ENCODE measurements at places on chromosomes 1 and 21. TPM values are rescaled to one million over a fixed set of nuclear protein-coding genes. Genes with fewer than 3 reads are reported as not detected.
A peak's percentile ranks its signal among the peaks of the same experiment; 100 is the strongest.

DNA sequence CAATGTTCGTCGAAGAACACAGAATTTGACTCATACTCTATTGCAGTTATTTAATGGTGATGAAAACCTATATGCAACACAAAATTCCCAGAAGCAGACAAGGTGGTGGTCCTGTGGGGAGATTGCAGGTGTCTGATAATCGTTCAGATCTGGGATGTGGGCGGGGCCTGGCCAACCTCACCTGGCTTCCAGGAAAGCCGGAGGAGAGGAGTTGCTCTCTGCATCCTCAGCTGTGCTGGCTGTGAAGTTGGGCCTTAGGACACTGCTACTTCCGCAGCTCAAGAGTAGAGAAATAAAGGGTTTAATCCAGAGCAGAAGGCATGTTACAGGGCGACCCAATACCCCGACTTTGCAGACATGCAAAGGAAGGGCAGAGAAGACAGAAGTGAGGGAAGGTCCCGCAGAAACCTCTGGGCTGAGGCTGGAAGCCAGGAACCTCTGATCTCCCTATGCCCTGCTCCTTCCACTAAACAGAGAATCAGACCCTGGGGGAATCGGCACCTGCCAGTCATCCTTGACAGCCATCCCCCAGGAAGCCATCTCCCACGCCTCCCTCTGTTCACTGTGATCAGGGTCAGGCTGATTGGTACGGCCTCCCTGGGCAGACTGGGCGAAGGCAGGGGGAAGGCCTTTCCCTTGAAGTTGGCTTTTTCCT is 590.3 kb downstream of the AJAP1 start:
- DNase-seq, result no peak

DNA sequence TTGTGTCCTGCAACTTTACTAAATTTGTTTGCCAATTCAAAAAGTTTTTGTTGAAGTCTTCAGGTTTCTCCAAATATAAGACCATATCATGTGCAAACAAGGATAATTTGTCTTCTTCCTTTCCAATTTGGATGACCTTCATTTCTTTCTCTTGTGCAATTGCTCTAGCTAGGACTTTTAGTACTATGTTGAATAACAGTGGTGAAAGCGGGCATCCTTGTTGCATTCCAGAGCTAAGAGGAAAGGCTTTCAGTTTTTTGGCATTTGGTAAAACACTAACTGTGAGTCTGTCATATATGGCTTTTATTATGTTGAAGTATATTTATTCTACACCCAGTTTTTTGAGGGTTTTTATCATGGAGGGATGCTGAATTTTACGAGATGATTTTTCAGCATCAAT is 630.0 kb upstream of the ADGRL2 start:
- no peak for DNase-seq

DNA sequence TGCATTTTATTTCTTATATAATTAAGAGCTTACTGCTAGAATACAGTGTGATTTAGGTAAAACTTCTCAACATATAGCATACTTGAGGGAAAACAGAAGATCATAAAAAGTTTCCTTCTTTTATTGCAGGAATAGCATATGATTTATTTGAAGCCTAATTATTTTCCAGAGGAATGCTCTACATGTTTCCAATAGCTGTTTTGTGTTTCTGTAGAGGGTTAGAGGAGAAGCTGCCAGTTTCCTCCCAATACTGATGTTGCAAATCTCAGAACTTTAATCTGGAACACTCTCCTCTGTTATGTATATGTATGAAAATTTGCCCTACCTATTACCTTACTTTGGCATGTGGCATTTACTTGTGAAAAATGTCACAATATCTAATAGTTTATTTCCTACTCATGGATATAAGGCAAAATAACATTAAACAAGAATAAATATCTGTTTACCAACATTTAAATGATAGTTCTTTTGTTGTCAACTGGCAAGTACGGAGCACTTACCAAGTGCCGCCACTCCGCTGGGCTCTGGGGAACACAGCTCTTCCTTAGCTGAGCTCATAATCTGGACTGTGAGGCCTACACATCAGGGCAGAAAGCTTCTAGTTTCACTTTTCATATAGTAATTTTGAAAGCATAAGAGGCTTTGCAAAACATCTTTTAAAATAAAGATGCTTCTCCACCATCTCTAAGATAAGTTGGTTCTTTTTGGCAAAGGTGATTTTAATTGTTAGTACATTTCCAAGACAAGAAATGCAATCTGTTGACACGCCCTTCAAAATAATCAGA is 239.8 kb upstream of the C1orf105 start:
- DNase-seq, result peak; percentile 75

DNA sequence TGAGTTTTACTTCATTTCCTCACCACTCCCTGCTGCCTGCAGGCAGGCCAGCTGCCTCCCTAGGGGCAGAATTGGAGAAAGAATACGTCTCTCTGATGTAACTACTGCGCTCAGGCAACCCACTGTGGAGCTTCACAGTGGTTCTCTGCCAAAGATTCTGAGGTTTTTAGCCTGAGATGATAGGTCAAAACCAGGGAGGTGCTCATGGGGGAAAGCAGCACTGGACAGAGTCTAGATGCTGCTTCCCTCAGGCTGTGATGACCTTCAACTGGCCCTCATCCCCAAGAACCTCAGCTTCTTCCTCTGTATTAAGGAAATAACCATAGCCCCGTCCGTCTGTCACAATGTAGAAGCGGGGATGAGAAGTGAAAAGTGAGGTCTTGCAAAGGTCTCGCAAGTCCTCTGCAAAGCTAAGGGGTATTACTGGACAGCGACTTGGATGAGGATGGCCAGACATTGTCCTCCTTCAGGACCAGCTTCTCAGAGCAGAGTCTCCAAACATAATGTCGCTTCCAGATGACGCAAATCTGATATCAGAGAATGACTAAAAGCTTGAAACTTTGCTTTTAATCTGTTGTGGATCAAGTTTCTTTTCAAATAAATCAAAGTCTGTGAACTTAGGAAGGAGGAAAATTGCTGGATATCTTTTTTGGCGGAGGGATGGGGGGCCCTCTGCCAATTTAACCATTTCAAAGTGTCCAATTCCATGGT is 65.9 kb upstream of the ATP5PO start:
- DNase-seq, result no peak

GRCh38 chr1:240831922-240832321 is 220.0 kb upstream of the GREM2 start:
- DNase-seq, result no peak

DNA sequence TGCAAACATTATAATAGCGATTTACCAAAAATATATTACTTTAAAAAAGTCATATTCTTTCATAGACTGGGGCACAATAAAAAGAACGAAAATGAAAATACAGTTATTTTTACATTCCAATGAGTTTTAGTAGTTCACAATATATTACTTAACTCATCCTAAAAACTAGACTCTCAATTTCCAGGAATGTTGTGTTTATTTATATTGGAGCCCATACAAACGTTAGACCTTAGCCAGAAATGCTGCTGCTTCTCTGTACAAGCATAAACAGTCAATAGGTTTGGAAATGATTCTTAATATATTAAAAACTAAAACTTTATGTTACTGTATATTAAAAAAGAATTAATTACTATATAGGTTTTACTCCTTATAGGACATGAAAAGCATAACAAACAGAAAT is 302.3 kb downstream of the BRINP3 start:
- DNase-seq, result no peak

DNA sequence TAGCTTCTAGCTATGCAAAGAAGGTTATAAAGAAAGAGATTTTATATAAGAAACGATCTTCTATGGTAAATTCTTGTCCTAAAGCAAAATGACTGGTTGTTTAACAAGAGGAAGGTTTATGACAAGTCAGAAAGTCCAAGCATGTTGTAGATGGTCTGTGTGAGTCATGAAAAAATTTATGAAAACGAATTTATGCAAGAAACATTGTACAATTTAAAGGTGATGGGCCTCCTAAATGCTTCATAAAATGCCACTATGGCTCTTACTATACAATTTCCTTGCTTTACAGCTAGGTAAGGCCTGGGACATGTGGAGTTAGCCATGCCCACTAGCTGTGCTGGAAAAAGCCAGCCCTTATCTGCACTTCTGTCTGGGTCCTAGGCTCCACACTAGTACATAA is 125.4 kb downstream of the PTGER3 start:
- no peak for DNase-seq

DNA sequence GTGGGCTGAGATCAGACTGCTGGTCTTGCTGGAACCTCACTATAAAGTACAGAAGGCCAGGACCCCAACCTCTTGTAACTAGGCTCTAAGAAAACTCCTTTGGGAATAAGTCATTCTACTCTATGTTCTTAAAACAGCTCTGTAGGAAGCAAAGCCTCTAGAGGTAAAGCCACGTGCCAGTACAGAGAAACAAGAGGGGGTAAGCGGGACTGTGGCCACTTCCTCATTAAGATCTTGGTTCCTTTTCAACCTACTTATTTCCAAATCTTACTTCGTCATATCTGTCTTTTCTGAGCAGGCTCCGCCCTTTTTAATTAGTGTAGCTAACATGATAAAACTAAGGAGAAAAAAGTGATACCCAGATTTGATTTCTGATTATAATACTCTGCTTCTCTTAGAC is 3.8 kb downstream of the NCSTN start:
- no peak for DNase-seq

GRCh38 chr1:110188035-110188618 is 22.0 kb upstream of the KCNC4 start:
- peak; percentile 60 for DNase-seq

- DNase-seq, result no peak
Observed at GRCh38 chr1:70017770-70018169, 187.6 kb downstream of the LRRC40 start.

DNA sequence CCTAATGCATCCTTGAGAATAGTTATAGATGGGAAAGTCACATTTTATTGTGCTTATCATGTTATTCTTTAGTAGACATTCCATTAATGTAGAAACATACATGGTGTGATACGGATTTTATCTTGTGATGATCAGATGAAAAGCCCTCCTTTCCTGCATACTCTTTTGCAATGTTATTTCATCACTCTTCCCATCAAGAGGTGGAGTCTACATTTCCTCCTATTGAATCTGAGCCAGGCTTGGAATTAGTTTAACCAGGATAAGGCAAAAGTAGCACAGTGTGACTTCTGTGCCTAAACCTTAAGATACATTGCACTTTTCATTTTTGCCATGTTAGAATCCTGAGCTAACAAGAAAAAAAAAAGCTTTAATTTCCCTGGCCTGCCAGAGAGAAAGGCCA is 393.7 kb upstream of the ST6GALNAC5 start:
- DNase-seq, result no peak

- peak; percentile 97 for DNase-seq
Observed at GRCh38 chr21:38853421-38853919, 47.7 kb downstream of the ETS2 start.

- no peak for DNase-seq
Observed at GRCh38 chr1:57186455-57186854, 220.6 kb upstream of the C8B start.

DNA sequence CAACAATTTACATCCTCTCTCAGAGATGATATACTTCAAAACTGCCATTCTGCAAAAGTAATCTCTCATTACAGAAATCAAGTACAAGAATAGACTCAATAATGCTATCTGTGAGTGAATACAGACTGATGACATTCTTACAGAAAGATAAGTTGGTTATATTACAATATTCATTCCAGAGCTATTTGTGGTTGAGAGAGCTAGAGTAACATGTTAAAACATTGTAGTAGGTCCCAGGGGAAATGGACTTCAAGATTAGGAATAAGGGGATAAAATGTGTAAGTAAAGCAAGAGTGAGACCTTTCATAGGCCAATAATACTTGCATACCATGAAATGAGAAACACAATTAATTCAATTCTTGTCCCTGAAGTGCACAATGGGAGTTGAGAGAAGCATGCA is 1.5 kb downstream of the F13B start:
- DNase-seq, result no peak

- no peak for DNase-seq
Observed at GRCh38 chr1:56213068-56213467, 366.3 kb downstream of the PLPP3 start.

DNA sequence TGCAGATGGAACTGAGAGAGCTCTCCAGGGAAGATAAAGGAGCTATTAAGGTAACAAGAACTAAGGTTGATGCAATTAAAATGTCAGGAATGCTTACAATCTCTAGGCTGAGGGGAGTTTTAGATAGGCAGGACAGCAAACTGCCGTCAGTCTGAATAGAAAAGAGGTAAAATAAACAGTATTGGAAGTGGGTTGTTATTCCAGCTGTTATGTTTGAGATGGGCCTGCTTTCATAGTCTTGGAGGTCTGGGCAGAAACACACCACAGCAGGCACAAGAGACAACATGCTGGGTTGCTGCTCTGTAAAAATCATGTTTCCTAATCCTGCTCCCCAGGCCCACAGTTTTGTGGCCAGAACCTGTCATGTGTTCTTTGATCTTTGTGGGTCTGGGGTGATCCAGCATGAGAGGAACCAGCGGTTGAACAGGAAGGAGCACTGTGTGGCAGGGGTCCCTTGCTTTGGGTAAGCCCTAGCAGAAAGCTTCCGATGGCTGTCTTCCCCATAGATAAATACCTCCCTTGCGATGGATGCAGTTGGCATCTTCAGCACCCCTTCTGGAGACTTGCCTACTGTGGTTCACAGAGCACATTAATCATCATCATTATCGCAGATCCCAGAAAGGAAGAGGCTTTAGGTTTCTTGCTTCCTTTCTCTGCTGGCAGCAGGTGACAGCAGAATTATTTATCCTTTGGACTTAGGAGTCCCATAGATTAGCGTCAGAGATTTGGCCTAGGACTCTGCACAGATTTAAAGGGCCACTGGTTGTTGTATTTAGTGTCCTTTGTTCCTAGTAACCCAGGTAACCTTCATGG is 97.1 kb downstream of the AK5 start:
- peak; percentile 47 for DNase-seq

DNA sequence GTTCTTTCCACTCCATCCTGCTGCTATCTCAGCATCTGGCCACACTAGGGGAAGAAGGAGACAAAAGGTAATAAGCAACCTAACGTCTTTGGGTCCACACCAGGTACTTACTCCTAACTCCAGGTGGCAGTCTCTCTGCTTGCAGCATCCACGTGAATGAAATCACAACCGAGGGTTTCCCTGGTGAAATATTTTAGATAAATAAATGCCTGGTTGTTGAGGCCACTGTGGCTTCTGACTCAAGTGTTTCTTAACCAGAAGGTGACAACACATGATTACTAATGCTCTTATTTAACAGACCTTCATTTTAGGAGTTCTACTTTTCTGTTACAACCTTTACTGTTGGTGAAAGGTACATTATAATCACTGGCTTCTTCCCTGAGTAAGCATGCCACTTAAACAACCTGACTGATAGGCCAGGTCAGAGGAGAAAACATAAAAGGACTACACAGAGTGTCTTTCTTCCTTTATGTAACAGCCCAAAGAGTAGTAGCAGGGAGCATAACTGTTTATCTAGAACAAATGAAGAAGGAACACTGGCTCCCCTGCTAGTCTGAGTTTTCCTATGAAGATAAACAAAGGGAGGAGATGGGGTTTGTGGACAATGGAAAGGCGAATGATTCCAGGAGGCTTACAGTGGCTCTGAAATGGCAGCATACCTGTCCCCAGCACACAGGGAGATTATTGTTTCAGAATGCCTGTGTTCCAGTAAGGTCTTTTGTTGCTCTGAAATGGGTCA is 59.9 kb downstream of the SYT6 start:
- peak; percentile 60 for DNase-seq

Gene LIN28A
- 0.86 TPM for total RNA-seq

Gene OR2AK2
- total RNA-seq, result not detected

Gene PER3
- 1.4 TPM for total RNA-seq

Gene ARHGAP29
- total RNA-seq, result 54.9 TPM

Gene RGS4
- total RNA-seq, result 68.6 TPM

Data from Daoy (cell line).